ENCODE measurements at places on chromosomes 11 and 22.
A peak's percentile ranks its signal among the peaks of the same experiment; 100 is the strongest.

- peak; percentile 84 for DNase-seq
These were observed 86.0 kb downstream of the FEZ1 start for GRCh38 chr11:125410091-125410490.

DNA sequence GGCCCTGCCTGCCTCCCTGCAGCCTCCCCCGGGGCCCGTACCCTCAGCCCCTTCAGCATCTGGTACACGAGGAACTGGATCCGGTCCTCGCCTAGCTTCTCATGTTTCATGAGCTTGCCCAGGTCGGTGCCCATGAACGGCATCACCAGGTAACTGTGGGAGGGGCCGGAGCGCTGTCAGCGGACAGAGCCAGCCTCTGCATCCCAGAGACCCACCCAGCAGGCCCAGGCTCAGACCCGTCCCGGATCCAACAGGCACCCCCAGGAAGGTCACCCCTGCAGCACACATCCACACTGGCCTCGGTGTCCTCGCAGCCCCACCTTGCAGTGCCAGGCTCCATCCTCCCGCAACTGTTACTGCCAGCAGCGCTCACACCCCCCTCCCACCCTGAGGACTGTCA is 4.4 kb downstream of the MAPK12 start:
- DNase-seq: no peak

- DNase-seq: no peak
These were observed 10.0 kb upstream of the TMEM123 start for GRCh38 chr11:102462610-102463009.

DNA sequence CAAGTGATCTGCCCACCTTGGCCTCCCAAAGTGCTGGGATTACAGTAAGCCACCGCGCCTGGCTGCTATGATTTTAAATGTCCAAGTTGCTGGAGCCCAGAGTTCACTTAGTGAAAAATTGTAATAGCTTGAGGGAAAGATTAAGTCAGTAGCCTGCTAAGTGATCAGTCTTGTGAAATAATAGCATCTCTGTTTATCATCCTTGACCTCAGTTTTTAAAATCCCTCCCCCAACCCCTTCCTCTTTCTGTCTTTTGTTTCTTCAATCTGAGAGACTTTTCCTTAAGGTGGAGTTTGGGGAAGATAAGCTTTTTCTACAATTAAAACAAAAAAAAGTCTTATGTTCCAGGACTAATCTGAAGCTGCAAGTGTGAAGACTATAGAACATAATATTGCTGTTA is 6.4 kb downstream of the HIPK3 start:
- DNase-seq: no peak

DNA sequence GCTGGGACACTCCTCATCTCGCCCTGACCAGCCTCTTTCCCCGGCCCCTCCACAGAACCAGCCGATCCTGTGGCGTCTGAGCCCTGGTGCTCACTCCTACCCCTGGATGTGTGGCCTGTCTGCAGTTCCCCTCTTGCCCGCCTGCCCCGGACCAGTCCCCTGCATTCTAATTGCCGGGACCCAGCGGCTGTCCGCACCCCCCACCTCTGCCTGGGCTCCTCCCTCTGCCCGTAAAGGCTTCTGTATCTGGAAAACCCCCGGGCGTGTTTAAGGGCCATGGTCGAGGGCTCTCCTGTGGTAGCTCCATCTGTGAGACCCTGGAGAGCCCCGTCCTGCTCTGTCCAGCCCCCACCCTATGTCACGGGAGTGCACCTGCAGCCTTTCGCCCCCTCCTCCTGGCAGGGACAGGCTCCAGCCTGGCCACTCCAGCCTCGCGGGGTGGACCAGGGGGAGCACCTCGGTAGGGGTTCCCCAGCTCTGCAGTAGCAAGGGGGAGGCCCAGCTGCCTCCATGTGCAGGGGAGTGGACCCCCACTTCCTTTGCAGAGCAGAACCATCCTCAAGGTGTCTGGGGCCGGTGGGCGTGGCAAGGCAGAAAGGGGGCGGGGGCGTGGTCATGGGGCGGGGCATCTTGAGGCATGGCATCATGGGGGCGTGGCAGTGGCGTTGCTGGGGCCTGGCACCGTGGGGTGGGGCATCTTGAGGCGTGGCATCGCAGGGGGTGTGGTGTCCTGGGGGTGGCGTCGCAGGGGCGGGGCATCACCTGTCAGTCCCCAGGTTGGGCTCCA is 430.4 kb downstream of the TBC1D22A start:
- DNase-seq: no peak

- DNase-seq: no peak
These were observed at the start of gene DMC1 for GRCh38 chr22:38569972-38570778. DMC1 (minus strand) TSS chr22:38570183; CDS start chr22:38568256, 1,927 bp downstream.

DNA sequence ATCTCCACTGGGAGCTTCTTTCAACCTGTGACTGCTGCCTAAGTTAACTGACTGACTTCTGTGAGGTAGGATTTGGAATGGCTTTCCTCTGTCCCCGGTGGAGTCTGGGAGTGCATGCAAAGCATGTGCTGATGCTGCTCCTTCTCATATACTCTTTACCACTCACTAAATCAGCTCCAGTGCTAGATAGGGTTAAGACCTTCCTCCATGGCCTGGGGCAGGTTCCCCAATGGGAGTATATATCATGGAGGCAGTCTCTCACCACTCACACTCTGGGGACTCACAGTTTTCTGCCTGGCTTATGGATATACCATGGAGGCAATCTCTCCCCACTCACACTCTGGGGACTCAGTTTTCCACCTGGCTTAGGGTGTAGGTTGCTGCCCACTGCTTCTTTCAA is 10.1 kb upstream of the FANCF start:
- DNase-seq: no peak

DNA sequence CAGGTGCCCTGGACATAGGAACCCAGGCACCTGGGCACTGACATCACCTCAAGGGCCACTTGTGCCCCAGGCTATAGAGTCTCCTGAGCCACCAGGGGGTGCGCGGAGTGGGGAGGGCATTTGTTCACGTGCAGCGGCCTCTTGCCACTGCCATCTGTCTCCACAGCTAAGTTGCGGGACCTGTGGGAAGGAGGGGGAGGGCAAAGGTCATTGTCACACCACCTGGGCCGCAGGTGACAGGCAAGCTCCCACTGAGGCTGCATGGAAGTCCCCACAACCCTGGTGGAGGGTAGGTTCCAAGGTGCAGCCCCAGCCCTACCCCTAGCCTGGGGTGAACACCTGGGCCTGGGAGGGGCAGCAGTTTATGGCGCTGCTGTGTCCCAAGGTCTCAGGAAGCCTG is 79.5 kb downstream of the PIWIL3 start:
- DNase-seq: no peak

DNA sequence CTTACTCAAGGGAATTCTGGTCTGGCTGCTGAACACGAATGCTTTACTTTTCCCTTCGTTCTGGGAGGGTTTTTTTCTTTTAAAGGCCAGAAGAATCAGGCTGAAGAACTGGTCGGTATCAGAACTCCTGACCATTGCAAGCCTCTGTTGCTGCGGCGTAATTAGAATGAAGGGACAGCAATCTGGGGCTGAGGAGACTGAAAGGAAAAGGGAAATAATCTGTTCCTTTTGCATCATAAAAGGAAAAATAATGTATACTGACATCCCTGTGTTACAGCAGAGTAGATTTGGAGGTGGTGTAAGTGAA is 670 bp downstream of the SC5D start:
- DNase-seq: no peak

DNA sequence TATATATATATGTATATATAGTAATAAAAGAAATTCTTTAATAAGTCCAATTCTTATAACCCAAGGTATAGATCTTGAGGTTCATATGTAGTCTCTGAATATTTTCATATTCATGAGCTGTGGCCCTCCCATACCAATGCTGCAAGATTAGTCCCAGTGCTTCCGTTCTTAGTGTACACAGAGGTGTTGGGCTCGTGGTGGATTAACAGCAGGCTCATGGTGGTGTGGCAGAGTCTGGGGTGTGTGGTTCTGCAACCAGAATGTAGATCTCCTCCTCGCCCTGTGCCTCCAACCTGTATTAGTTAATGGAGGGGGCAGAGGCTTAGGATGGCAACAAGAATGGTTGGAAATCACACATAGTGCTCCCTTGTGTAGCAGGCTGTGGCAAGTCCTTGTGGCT is 16.8 kb downstream of the PRDM10 start:
- DNase-seq: no peak

DNA sequence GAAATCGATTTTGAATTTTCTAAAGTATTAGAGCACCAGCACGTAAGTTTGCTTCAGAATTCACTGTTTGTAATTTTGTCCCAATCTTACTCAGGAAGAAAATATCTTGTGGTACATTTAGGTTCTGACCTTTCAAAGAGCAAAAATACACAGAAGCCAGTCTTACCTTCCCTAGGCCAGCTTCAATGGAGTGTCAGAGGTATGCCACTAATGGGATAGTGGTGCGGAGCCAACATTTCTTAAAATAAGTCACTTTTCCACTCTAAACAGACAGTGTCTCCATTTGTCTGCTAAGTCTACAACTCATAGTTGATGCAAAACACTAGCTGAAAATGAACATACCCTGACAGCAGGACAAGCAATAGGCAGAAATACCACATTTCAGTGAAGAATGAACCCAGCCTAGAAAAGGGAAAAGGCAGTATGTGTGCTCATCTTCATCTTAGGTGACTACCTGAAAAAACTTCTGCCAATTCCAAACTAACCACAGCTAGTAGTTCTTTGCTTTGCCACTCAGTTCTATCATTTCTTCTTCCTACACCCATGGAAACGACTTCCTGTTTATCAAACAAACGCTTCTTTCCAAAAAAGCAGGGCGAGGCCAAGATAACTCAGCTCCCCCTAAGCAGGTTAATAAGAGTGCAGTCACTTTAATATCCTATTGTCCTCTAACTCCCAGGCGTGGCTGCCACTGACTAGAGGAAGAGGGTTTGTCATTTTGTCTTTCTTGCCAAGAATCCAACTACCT is 94.0 kb upstream of the APOA1 start:
- DNase-seq: peak; percentile 52

DNA sequence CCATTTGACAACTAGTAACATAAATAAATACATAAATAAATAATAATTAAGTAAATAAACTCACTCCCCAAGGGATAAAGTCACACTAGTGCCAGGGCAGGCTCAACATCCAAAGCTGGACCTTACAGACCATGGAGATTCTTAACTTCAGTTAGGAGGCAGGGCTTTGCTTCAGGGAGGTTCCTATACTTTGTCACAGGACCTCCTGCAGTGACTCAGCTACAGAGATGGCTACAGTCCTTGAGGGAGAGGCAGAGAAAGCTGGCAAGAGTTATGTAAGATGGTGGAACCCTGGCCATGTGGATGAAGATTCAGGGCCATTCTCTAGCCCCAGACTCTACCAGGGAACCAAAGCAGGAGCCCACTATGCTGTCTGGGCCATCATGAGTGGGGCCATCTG is 74.1 kb upstream of the CADM1 start:
- no peak for DNase-seq

DNA sequence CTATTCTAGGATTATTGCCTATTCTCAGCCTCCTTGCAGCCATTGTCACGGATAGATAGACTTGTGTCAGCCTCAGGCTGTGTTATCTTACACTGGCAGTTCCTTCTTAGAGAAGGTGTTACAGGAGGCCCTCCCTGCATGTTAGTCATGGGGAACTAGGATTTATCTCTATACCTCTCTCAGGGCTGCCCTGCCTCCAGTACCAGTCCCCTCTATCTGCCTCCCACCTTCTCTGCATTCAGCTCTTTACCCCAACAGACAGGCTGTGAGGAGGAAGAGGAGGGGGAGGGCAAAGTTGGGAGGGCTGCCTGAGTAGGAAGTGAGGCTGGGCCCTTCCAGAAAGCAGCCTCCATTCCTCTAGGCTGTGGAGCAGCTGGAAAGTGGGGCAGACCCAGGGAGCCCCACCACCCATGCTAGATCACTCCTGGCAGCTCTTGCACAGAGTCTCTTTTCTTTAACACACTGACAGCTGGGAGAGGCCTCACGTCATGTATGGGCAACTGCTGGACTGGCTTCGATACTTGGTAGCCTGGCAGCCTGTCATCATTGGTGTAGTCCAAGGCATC is 2.9 kb upstream of the IL18BP start:
- DNase-seq: no peak

GRCh38 chr11:19891022-19891421 is 178.4 kb downstream of the NAV2 start:
- no peak for DNase-seq

DNA sequence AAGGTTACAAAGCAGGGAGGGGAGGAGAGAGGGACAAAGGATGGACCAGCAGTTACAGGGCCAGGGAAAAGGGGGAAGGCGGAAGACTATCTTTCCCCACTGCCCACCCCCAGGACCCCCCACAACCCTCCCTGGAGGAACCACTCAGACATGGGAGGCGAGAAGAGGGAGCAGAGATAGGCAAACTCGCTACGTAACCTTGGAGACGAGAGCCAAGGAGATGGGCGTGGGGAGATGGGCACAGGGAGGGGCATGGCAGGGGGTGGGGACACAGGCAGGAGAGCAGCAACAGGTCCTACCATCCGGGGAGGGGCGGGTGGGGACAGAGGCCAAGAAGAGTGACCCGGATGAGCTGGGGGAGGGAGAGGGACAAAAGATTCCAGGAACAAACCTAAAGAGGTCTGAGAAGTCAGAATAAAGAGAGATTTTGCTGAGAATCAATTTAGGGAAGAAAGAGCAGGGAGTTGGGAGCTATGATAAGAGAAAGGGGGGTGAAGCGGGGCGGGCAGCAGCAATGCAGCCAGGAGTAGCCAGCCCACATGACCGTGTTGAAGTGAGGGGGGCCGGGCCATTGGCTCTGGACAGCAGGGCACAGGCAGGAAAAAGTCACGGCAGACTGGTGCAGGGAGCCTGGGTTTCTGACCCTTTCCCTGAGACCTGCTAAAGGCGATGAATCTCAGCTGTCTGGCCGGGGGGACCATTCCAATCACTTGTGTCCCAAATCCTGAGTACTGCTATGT is 128.4 kb downstream of the BUD13 start:
- DNase-seq: no peak

DNA sequence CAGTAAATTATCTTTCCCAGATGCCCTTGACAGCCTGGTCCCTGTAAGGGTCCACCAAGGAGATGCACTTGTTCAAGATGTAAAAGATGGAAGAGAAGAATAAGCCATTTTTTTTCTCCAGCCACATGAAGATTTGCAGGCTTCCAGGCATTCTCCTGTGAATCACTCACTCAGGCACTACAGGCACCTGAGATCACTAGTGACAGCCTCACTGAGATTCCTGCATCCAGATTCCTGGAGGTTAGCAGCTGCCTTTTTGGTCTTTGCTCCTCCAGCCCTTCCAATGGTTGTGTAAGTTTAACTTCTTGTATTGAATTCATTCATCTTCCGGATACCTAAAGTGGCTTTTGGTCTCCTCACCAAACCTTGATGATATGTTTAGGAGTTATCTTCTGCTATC is 630.2 kb upstream of the CADM1 start:
- DNase-seq: no peak

DNA sequence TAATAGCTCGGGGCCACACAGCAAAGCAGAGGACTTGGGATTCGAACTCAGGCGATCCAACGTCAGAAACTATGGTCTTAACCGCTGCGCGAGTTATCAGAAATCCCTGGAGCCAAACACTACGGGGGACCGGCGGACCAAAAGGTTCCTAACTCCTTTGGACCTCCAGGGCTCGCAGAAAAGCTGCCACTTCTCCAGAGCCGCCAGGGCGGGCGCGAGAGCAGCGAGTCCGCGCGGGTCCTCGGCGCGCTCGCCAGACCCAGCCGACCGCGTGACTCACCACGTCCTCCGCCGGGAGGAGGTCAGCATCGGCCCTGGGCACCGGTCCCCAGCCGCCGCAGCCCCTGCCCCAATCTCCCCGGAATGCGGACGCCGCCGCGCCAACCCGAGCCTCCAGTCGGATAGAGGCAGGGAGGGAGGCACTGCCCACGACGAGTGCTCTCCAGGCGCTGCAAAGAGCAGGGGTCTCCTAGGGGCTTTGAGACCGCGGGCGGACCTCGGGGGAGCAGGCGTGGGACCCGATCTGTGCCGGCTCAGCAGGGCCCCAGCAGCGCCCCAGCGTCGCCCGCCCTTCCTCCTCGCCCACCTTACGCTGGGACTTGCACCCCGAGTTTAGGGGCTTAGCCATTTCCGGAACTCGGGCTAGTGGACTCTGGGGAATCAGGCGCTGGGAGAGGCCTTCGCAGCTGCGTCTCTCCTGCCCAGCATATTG is 6.2 kb upstream of the ALX4 start:
- no peak for DNase-seq

Measured in foreskin keratinocyte (primary cell).